Pulmonary artery endothelial cell (primary cell): ENCODE measurements at places on chromosomes 3 and 15. TPM values are rescaled to one million over a fixed set of nuclear protein-coding genes. Genes with fewer than 3 reads are reported as not detected.

The LOXL1 gene
- 0.28 and 4.4 TPM in 2 replicates for total RNA-seq

DNA sequence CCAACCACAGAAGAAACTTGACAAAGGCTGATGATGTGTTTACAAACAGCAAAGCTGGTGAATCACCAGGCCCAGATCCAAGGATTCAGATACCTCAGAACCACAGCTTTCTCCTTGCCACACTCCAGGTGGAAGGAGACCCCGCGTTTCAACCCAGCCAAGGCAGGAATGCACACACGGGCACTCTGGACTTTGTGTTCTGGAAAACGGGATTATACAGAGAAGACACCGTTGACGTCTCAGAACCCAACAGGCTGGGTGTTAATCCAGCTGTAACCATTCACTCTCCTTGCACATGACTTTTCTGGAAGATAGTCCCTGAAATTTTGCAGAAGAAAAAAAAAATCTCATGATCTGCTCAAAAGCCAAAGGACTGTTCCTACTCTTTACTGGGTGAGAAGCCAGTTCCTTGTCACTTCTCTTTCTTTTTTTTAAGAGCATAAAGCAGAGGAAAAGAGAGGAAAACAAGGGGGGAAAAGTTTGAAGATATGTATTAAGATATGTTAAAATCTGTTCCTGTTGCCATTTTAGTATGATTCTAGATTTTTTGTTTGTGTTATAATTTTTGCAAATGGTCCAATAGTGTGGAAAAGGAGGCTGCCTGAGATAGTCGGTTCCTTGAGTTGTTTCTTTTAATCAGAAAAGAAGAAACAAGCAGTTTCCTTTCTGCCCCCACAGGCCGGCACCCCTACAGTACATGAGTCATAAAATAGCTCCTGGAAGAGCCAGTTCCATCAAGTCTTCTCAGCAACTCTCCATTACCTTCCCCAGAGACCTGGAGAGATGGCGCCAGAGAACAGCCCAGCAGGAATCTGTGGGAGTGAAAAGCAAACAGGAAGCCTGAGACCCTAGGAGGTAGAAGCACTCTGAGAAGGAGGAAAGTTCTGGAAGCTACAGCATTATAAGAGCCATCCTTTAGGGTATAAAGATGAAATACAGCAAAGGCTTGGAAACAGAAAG, 73.1 kb downstream of the RORA start:
- DNase-seq, result no peak

- DNase-seq, result no peak
These were observed 748.9 kb downstream of the MECOM start for GRCh38 chr3:168914662-168915061.

DNA sequence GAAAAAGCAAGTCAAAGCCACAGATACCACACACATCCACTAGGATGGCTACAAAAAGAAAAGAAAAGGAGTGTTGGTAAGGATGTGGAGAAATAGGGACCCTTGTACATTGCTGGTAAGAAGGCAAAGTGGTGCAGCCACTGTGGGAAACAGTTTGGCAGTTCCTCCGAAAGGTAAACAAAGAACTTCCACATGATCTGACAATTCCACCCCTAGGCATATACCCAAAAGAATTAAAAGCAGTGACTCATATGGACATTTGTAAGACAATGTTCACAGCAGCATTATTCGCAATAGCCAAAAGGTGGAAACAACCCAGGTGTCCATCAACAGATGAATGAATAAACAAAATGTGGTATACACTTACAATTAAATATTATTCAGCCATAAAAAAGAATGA, 22.2 kb upstream of the GMPPB start:
- no peak for DNase-seq

The MAP1A gene
- total RNA-seq, result 1.4 and 1.6 TPM in 2 replicates

DNA sequence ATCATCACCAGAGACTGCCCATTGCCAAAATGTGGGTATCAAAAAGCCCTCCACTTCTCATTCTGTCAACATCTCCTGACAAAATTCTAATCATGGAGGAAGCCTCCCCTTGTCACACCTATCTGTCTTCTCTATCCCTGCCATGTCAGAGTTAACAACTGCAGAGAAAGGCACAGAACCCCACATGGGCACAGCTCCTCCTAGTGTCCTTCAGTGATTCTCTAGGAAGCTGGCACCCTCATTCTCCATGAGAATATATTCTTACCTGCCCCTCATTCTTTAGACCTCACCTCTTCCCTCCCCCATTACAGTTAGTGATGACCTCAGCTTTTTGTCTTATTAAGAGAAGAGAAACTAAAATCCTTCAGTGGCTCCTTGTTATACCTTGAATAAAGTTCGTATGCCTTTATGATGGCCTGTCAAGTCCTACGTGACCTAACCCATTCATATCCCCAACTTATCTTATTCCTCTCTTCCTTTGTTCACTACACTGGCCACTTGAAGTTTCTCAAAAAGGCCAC, 44.6 kb downstream of the NME9 start:
- no peak for DNase-seq

DNA sequence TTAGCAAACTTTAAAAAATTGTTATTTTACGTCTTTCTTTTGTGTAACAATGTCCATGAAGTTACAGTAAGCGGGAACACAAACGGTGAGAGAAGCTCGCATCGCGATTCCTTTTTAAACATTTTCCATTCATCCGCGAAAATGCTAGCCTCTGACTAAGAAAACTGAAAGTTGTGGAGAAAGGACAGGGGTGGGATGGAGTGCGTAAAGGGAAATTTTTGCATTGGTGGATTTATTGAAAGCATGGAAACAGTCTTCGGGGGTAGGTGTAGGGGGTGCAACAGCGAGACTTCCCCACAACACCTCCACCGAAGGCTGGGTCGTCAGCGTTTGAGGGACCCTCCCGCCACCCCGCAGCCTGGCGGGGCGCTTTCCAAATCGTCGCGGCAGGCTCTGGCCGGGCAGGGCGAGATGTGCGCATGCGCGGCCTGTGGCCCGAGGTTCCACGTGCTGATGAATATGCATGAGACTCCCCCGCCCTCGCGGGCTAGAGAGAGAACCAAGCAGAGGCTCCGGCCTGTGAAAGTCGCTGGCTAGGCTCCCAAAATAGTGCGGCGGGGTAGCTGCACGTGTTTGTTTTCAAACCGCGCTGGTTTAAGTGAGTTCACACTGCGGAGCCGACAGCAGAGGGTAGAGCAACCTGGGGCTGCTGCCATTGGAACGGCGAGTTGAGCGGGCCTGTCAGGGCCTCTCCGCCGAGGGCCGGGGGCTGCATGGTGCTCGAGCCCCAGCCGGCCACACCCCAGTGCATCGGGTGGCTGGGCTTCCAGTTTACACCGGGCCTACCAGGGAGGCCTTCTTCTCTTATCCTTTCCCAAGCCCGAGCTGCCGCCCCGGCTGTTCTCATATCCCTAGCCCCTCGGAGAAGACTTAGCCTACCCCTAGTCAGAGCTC, 9.9 kb downstream of the ZIC1 start:
- DNase-seq, result no peak

- DNase-seq, result no peak
These were observed 970 bp downstream of the BBX start for GRCh38 chr3:107523539-107524325.

DNA sequence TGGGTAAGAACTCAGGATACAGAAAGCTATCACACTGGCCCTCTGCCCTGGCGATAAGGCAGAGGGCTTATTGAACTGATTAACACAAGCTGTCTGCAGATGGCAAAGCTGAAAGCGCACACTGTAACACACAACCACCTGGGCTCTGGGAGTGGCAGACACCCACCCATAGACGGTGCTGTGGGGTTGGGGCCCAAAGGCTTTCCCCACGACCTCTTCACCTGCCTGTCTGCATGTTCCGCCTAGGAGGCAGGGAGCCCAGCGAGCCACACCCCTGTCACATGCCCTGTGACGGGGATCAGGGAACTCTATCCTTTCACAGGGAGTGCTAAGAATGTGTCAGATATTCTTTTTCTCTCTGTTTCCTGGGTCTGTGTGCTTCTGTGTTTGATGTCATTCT, 12.1 kb upstream of the TFG start:
- no peak for DNase-seq

DNA sequence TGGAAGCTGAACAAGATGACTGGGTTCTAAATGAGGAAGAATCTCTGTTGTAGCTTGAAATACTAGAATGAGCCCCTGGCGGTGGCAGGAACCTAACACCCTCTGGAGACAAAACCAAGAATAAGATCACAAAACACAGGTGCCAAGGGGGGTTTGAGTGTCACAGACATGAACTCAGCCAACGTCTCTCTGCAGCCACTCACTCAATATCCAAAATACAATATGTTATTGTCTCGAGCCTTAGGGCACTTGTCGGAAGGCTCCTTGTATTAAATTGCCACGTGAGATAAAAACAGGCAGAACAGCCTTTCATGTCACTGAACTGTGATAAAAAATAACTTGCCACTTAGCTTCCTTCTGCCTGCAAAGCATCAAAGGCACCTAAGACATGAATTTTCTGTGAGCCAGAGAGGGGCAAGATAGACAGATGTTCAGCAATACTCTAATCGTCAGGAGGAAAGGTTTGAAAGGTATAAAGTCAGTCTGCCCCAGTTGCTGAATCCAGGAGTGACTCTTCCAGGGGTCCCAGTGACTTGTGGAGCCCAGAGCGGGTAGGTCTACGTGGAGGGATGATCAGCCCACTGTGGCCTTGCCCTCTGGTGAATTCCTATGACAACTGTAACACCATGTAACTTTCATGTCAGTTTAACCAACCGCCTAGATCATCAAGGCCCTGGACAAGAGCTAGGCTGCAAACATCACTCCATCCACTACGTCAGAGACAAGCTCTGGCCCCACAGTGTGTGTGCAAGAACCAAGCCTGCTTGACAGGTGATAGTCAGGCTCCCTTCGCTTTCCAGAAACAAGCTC, 165.2 kb downstream of the OSBPL10 start:
- no peak for DNase-seq

DNA sequence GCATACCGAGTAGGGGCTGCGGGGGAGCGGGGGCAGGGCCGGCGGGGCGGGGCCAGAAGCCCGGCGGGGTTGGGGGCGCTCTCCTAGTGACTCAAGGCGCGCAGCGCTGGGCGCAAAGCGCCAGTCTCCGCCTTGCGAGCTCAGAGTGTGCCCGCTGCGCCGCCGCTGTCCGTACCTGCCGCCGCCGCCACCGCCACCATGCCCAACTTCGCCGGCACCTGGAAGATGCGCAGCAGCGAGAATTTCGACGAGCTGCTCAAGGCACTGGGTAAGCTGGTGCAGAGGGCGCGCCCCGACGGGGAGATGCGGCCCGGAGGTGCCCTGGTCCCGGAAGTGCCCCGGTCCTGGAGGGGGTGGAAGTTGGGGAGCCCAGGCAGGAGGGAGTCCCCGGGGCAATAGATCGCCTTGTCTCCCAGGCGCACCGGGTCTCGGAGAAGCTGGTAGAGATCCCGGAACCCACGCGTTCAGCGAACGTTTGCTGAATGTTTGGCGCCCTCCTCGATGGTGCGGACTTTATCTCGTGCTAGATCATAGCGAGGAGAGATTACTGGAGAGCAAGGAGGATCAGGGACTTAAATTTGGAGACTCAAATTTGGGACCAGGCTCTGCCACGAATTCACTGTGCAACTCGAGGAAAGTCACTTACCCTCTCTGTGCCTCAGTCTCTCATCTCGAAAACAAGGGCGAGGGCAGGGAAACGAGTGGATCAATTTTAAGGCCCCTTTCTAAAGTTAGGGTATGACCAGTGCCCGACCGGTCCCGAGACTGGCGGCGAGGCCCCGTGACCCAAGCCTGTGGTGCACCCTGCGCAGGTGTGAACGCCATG, at the start of gene CRABP1:
Gene CRABP1 (plus strand): TSS at position 123 of the 826 bp plus-strand sequence. CDS start 76 bp downstream, at position 199.
- DNase-seq, result no peak

- no peak for DNase-seq
These were observed 55.4 kb downstream of the SPRED1 start for GRCh38 chr15:38307861-38308641.

DNA sequence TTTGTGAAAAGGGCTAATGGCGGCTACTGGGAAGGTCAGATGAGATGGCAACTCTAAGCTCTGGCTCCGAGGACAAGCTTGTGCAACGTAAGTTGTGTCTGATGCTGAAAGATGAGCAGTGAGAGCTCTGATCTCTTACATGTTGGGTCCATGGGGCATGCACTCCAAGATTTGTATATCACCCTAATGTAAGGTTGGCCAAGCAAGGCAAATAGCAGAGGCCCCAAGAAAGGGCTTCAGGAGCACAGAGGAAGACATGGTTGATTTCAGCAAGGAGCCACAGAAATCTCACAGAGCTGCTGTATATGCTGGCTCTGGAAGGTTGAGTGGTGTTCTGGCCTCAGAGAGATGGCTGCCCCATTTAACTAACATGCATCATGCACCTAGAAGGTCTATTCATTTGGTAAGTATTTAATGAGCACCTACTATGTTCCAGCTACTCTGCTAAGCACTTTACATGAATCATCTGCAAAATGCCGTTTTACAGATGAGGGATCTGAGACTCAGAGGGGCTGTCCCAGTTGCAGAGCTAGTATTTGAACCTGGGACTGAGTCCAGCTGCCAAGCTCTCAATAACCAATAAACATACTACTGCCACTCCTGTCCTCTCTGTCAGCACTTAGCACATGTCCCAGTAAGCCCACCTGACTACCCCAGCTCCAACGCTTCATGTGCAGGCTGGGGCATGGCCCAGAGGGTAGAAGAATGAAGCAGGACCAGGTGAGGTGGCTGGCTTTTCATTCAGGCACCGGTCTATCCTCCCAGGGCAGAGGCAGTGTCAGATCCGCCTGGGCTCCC, 27.8 kb upstream of the ATP2B2 start:
- DNase-seq, result no peak

DNA sequence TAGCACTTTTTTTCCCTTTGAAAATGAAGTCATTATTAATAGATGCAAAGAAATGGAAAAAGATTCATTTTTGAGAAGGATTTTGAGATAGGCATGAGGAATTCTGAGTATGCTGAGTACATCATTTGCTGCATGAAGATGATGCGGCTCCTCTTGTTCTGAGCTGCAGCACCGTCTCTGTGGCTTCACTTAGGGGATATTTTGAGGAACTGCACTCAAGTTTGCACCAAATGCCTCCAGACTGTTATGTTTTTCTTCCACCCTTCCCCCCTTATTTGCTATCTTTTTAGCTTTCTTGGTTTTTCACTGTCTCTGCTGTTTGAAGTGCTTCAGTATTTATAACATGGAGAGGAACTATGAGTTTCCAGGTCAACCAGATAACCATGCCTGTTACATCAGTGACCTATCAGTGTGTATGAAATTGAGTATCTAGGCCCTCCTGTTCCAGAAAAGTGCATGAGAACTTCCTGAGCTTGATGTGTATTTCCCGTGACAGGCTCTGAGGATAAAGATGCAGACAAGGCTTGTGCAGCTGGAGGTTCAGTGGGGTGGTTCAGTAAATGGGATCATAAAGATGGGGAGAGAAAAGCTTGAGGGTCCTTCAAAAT, 128.7 kb downstream of the PDCD6IP start:
- no peak for DNase-seq

- no peak for DNase-seq
These were observed 261.5 kb upstream of the ZNF385D start for GRCh38 chr3:22012471-22012870.
